ENCODE measurements at places on chromosomes 5 and 9.
A peak's percentile ranks its signal among the peaks of the same experiment; 100 is the strongest.

GRCh38 chr5:121027636-121028035 lies 563.5 kb downstream of the PRR16 start:
- DNase-seq: no peak

DNA sequence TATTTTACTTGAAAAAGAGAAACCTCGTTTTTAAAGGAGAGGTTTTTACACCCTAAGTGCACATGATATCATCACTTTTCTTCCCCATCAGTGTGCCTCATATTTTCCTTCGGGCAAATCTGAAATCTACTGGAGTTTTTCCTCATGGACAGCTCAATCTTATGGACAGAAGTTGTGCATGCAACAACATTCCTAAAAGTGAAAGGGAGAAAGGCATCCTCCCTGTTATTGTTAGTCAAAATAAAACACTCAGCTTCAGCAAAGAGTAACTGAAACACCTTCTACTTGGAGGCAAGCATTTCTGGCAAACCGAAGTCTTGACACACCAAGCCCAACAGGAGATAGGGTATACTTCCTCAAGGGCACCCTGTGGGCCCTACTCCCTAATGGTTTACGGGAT lies 217.9 kb downstream of the BNC2 start:
- no peak for DNase-seq

DNA sequence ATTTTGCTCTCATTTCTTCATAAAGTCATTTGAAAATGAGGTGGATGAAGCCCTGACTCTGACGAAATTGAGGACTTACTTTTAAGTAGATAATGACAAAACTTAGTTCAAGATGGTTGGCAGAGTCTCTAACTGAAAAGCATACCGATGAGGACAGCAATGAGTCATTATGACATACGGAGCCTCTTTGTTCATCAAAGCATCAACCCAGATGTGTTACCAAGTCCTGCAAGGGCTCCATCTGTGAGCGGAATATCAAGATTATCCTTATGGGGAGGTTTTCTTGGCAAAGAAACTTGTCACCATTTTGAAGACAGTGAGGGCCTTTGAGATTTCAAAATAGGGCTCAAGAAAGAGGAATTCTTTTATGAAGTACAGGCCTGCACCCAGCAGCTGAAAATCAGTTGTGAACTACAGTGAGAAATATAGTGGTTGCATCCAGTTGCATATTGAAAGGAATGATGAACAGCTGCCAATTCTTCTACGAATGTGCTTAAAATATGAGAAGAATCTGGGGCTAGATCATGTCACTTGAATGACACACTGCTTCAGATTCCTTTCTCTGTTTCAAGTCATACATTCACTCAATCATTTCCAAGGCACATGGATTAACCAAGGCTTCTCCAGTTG lies 86.6 kb upstream of the SLC24A2 start:
- no peak for DNase-seq

GRCh38 chr5:148953711-148954110 lies 109.2 kb downstream of the SH3TC2 start:
- DNase-seq: no peak

GRCh38 chr5:163373436-163374084 lies 63.8 kb upstream of the CCNG1 start:
- DNase-seq: no peak

DNA sequence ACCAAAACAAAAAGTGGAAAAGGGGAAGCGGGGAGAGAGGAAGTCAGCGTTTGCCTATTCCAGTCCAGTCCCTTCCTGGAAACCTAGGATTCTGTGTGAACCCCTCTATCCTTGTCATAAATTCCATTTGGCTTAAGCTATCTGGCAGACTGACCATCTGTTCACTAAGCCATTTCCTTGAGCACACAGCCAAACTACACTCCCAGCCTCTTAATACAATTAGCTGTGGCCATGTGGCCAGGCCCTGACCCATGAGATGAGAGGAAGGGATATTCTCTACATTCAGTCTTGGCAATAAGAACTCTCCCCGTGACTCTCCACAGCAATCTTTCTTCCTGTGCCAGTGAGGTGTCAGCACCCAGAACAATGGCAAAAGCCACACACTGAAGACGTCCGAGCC lies 424.8 kb downstream of the TLE1 start:
- DNase-seq: no peak

GRCh38 chr5:139872851-139873794 lies 77.5 kb downstream of the PSD2 start:
- DNase-seq: no peak

DNA sequence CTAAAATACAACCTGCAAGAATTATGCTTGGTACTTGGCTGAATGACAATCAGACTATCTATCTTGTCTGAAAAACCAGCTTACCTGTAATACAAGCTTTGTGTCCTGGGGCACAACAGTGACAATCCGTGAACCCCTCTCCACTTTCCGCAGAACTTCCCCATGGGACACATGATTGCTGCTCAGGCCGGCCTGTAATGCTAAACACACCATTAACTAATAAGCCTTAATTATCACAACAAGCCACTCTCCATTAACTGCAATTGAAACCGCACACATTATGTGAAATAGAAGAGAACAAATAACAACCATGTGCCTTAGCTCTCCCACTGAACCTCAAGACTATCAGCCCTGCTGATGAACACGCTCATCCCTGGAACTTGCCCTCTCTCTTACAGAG lies 33.7 kb downstream of the ELP1 start:
- DNase-seq: no peak

GRCh38 chr5:119166026-119166425 lies 95.1 kb downstream of the DMXL1 start:
- DNase-seq: no peak

DNA sequence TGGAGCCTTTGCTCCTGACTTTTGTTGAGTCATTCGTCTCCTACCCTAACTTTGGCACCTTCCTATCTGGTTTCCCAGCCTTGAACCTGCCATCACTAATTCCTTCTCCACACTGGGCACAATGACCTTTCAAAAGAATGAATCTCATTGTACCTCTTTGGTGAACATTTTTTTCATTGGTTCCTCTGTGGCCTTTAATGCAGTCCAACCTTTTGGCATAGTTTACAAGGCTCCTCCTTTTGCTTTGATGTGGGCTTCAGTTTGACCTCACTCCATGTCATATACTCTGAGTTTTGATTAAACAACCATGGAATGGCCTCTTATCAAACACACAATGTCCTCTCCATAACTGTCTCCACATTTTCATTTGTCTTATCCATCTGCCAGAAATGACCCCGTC lies 14.5 kb upstream of the ROPN1L start:
- DNase-seq: no peak

GRCh38 chr5:124701016-124701415 lies 45.4 kb downstream of the ZNF608 start:
- DNase-seq: no peak

- peak; percentile 26 for DNase-seq
These were observed 572 bp downstream of the ZDHHC21 start for GRCh38 chr9:14692470-14693250.

All from renal pelvis (tissue), 12 donors.